ENCODE measurements at places on chromosomes 5 and 9.

DNA sequence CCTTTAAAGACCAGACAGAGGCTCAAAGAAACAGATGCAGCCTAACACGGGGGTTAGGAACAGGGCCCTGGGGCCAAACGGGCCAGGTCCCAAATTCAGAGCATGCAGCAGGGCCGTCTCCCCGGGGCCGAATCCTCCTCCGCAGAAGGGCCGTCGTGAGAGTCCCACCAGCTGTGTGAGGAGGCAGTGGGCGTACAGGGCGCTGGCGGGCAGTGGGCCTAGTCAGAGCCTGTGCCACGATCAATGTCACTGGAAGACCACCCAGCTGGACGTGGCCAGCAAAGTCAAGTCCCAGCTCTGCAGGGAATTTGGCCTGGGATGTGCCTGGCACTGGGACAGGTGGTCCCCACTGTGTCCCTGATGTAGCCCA lies 15.8 kb upstream of the FCN2 start:
- no peak for DNase-seq

GRCh38 chr9:119792242-119792641 lies 423.0 kb upstream of the BRINP1 start:
- no peak for DNase-seq

DNA sequence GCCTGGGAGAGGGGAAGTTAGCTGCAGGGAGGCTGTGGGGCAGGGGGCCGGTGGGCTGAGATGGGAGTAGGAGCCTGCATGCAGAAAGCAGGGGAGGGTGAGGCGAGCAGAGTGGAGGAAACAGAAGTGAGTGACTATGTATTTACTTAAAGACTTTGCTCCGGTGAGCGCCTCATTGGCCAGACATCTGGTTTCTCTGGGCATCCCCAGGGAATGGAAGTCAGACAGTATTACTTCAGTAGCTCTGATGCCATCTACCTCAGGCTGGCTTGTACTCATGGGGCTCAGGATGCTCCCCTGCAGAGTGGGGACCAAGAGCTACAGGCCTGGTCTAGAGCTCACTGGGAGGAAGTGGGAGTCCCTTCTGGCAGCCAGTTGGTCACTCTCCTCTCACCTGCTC lies 78.2 kb upstream of the ARAP3 start:
- no peak for DNase-seq

DNA sequence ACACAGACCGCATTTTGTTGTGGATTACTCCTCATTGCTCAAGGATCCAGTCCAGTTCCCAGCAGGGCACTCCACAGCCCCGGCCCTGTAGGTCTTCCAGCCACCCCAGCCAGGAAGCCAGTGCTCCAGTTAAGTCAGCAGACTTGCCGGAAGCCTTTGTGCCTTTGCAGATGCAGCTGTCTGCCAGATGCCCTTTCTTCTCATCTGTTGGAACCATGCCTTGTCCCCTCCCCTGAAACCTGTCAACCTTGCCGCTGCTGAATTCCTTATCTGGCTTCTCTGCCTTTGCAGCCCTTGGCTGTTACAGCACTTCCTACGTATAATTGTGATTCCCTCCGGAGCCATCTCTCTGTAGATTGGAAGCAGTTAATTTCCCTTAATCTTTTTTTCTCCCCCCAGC lies 28.4 kb downstream of the PSAT1 start:
- DNase-seq = no peak

DNA sequence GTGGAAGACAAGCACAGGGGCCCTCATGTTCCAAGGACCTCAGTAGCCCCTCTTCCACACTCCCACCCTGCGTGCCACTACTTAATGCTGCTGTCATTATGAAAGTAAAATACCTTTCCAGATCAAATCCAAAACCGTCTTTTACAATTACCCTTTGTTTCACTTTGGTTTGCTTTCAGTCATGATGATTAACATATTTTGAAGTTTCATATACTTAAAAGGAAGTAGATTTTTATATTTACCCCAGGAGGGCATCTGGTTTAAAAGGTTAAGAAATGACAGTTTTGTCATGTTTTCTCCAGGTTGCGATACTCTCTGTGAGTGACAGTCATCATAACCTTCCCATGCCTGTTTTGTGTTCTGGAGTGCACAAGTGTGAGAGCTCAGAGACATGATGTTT lies 13.5 kb upstream of the MAP1B start:
- no peak for DNase-seq

- DNase-seq = no peak
Measured at GRCh38 chr9:138112791-138113600, 235.4 kb downstream of the CACNA1B start.

GRCh38 chr9:128117613-128118471 lies 9.7 kb downstream of the PTGES2 start:
- DNase-seq = peak; percentile 93

DNA sequence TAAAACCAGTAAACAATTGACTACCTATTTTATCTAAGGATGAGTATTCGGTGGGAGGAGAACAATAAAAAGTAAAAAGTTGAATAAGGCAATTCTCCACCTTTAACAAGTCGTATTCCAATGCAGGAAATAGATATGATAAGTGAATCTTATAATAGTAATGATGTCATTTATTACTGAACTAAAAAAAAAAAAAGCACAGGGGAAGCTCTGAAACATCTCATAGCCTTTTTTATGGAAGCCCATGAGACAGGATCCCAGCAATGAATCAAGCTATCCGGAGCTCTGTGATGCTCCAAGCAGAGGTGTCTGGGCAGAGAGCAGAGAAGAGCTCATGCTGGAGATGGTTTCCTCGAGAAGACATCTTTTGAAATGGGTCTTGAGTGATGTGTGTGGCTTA lies 376.0 kb downstream of the ICE1 start:
- DNase-seq = no peak

DNA sequence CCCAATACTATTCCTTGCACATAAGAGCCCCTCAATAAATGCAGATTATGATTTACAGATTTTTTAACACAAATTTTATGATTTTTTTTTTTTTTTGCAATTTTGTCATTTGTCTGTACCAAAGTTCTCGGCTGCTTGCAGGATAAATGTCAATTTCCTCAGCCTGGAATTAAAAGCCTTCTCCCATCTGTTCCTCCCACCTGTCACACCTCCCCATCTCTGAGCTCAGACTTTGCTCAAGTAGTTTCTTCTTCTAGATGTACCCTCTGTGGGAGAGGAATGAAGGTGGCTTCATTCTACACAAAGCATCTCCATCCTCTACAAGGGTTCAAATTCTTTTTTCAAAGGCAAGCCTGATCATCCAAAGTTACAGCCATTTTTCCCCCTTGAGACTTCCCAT lies 153.7 kb upstream of the GRAMD2B start:
- DNase-seq = no peak

DNA sequence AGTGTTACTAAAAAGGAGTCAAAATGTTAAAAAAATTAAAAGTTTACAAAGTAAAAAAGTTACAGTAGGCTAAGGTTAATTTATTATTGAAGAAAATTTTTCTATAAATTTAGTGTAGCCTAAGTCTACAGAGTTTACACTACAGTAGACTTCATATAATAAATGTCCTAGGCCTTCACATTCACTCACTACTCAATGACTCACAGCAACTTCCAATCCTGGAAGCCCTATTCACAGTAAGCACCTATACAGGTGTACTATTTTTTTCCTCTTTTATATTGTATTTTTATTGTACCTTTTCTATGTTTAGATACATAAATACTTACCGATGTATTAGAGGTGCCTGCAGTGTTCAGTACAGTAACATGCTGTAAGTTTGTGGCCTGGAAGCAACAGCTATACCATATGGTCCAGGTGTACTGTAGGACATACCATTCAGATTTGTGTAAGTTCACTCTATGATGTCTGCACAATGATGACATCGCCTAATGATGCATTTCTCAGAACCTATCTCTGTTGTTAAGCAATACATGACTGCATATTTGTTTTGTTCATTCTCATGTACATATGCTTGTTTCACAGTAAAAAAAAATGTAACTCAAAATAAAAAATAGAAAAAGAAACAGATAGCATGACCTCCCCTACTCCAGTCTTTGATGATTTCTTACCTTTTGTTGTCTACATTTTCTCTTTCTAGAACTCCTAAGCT lies 64.7 kb downstream of the NR3C1 start:
- no peak for DNase-seq

DNA sequence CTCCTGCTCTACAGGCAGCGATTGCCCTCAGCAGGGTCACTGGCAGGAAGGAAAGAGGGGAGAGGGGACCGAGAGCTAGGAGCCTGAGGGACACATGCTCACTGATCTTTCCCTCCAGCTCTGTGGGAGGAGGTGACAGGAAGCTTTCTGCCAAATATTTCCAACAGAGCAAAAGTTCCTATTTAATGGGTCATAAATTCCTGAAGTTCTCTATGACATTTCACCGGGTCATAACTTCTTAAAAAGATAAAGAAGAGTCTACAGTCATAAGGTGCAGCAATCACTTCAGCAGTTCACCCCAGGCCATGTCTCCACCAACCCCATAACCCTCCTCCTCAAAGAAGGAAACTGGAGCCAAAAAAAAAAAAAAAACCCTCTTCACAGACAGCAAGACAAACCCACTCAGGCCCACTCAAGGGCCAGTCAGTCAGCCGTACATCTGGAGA lies 481.1 kb downstream of the NR2F1-AS1 start:
- DNase-seq = no peak

GRCh38 chr5:179055436-179055835 lies 4.7 kb upstream of the ZNF354C start:
- no peak for DNase-seq

- DNase-seq = no peak
Measured at GRCh38 chr5:142342128-142342981, 17.5 kb upstream of the SPRY4 start.

DNA sequence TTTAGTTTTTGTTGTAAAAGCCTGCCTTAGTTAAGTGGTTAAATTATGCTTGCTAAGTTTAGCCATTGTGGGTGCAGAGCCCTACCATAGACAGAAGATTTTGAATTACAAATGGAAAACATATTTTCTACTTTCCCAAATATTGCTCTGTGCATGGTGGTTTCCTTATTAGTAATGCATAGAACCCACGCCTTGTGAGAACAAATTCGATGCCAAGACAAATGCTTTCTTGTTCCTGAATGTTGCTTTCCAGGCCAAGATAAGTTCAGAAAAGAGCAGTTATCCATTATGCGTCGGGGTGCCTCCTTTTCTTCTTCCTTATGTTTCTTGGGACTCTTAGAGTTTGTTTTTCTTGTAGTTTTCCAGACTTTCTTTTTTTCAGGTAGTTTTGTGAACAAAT lies 31.0 kb upstream of the GARNL3 start:
- DNase-seq = no peak

- no peak for DNase-seq
Measured at GRCh38 chr5:168860503-168860902, 281.3 kb upstream of the PANK3 start.

DNA sequence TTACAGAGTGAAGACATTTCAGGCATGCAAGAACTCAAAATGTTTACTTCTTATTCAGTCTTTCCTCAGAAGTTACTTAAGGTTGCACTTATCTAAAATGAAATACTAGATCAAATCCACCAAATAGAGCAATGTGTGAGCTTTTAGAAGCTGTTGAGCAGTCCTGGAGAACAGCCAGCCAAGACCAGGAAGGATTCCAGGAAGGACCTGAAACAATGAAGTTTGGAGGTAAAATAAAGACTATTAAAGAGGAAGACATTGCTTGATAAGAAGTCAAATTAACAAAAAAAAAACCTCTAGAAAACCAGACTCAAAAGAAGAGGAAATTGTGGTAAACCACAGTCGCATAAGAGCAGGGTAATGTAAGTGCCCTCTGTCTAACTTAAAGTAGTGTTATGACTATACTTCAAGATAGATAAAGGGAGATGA lies 156.2 kb upstream of the S1PR3 start:
- no peak for DNase-seq

GRCh38 chr9:79763671-79764285 lies 192.0 kb downstream of the TLE4 start:
- no peak for DNase-seq

DNA sequence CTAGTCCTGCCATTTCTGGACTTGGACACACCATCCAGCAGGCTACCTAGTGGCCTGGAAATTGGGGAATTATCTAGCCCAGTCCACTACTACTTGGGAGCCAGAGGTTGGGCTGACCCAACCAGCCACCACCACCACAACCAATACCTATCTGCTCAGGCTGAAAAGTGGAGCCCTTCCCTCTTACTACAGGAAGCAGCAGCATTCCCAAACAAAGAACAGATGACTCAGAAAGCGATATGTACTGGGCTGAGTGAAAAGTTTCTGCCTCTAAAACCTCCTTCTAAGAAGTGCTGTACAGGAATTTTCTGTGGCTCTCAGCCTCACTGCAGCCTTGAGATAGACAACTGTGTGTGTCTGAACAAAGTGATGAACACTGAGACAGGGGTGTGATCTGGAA lies 279.4 kb downstream of the CDH10 start:
- no peak for DNase-seq

DNA sequence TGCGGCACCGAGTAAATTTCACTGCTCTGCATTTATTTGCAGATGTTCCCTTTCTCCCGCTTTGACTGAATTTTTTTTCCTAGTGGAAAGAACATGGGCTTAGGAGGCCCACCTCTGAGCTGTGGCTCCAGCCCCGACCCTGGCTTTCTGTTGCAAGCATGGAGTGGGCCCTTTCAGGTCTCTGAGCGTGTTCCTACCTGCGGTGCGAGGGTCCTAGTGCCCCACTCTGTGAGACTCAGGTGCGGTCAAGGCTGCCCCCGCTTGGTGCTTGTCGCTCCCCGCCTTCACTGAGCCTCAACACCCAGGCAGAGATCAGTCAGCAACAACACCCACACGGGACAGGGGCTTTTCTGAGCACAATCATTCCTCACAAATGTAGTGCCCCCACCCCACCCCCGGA lies 32.0 kb downstream of the SLC6A3 start:
- DNase-seq = no peak

DNA sequence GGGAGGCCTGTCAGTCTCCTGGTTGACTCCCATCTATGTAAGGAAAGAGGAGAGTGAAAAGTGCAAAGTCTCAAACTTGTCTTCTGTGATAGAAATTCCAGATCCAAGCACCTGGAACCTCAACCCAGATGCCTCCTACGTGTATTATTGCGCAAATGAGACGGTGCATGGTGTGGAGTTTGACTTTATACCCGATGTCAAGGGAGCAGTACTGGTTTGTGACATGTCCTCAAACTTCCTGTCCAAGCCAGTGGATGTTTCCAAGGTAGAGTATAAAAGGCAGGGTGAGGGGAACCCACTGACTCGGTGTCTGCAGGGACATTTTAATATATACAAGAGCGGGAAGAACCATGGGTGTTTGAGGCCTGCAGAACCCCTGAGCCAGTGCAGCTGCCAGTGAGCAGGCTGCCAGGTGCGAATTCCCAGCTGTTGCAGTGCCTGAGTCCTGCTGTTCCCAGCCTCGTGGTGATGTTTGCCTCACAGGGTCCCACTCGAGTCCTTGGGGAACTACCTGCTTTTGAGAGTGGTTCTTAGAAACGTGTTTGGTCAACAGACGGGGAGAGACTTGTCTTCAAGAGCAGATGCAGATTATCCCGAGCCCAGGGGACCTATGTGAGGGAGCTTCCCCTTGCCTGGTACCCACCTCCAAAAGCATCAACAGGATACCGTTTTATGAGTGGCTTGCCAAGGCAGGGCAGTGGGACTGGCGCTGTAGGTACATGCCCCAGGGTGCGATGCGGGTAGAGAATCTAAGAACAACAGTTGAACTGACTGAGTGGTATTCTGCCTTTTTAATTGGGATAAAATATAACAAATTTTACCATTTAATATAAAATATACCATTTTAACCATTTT lies 9.5 kb downstream of the PSAT1 start:
- DNase-seq = no peak

Measured in stimulated activated CD4-positive, alpha-beta T cell treated with anti-CD3 and anti-CD28 coated beads, Interleukin-2, amount 100 ng/mL, for 4 hours (primary cell).